ENCODE measurements at places on chromosomes 7 and 10.

- DNase-seq: no peak
Measured at GRCh38 chr7:33428415-33428814, 299.1 kb downstream of the BBS9 start.

DNA sequence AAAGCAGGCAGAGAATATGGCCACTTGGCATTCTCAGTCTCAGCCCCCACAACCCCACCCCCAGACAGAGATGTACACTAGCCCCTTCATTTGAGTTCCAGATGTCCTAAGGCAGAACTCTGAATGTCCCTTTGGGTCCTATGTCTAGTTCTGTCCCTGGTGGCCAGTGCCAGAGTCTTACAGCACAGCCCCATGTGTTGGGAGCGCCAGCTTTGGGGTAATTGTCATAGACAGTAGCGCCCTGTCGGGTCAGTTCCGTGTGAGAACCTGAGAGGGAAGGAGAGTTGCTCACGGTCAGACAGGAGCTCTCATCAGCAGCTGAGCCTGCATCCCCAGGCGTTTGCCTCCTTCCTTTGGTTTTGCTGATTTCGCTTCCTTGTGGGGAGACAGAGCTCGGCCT lies 94.9 kb upstream of the INSYN2A start:
- DNase-seq: no peak

GRCh38 chr10:61179771-61180170 lies 235.8 kb upstream of the RHOBTB1 start:
- DNase-seq: no peak

- no peak for DNase-seq
Measured at GRCh38 chr7:38198366-38198765, 20.3 kb downstream of the STARD3NL start.

GRCh38 chr10:34380856-34381255 lies 434.2 kb downstream of the PARD3 start:
- no peak for DNase-seq

GRCh38 chr10:119365773-119366599 lies 158.6 kb downstream of the GRK5 start:
- no peak for DNase-seq

GRCh38 chr7:126658684-126659083 lies 594.1 kb downstream of the GRM8 start:
- no peak for DNase-seq

GRCh38 chr10:1661859-1662437 lies 75.4 kb downstream of the ADARB2 start:
- no peak for DNase-seq

GRCh38 chr10:11395581-11396310 lies 215.7 kb downstream of the USP6NL start:
- no peak for DNase-seq

DNA sequence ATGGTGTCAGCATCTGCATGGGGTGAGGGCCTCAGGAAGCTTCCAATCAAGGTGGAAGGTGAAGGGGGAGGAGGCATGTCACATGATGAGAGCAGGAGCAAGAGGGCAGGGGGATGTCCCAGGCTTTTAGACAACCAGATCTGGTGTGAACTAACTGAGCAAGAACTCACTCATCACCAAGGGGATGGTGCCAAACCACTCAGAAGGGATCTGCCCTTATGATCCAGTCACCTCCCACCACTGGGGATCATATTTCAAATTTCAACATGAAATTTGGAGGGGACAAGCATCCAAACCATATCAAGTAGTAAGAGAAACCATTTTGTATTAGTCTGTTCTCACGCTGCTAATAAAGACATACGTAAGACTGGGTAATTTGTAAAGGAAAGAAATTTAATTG lies 33.6 kb downstream of the THNSL1 start:
- DNase-seq: no peak

DNA sequence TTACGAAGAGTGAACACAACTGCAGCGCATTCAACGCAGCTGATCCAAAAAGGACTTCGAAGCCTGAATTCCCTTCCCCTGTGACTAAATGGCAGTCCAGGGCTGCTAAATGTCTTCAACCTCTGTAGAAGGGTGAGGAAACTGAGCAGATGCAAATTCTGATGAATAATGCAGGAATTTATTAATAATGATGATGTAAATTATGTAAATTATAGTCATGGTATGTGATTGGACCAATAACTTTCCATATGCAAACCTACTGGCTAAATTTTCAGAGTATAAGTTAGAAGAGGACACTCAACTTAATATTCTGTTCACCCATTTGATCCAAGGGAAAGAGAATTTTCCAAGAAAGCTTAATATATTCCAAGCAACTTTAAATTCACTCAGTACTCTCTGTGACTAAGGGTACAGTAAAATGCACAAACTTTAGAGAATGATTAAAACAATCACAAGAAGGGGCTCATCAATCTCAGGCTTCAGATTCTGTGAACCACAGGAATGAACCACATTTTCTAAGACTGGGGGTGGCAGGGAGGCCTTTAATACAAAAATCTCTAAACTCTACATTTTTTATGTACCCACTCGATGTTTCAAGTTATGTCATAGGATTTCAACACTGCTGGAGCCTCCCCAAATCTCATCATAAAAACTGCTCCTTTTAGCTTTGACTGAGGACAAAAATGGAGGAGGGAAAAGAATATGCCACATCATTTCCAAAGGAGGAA lies 3.5 kb downstream of the FGFR2 start:
- no peak for DNase-seq

DNA sequence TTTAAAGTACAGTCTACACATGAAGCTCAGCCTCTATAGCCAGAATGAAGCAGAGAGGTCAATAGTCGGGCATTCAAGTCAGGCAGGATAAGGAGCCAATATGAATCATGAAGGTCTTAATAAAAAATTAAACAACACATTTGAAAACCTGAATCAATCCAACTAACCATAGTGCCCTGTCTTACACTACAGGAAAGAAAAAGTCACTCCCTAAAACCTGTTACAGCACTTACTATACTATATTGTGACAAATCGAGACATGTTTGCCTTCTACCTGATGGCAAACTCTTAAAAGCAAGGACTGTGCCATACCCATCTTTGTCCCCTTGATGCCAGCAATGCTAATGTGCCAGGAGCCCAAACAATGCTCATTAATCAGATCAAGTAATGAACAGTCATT lies 117.6 kb downstream of the HTR7 start:
- no peak for DNase-seq

Data from smooth muscle cell of the brain vasculature (primary cell).